NCI-H1092 treated with DMSO at 0.1 percent for 48 hours (cell line): ENCODE measurements at places on chromosomes 7 and 10.
A peak's percentile ranks its signal among the peaks of the same experiment; 100 is the strongest.

GRCh38 chr10:93006435-93007039 lies 54.1 kb upstream of the CYP26C1 start:
- peak; percentile 25 for DNase-seq

- DNase-seq: peak; percentile 31
Observed at GRCh38 chr7:15199482-15199881, 296.9 kb upstream of the DGKB start.

DNA sequence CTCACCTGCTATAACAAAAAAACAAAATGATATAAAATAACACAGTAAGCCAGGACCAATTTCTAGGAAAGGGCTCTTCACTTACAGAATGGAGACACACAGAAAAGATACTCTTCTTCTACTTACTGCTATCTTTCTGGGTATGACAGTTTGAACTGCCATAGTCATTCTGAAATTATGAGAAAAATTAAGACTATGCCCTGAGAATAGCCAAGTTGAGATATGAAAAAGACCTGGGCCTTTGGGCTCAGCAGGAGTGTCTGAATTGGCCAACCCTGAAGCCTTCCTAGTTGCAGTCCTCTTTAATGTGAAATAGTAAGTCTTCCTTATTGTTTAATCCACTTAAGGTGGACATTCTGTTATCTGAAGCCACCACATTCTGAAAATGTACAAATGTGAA lies 519.5 kb downstream of the GRID1 start:
- DNase-seq: no peak

GRCh38 chr7:40115936-40116335 lies 18.5 kb downstream of the MPLKIP start:
- no peak for DNase-seq

DNA sequence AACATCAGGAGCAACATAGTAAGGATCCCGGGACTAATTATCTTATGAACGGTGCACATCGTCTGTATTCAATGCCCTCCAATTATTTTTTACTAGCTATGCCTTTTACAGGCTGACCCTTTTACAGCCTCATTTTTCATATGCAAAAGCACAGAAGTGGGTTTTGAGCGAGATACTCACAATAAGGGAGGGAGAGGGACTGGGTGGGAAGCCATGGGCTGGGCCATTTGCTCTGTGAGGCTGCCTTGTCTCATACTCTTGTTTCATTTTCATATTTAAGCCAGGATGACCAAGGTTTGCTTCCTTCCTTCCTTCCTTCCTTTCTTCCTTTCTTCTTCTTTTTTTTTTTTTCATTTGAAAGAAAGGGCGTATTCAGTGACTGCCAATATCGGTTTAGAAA lies 259.3 kb downstream of the TRIL start:
- no peak for DNase-seq
